Epithelial cell of umbilical artery (primary cell): ENCODE measurements at places on chromosomes 1 and 21. TPM values are rescaled to one million over a fixed set of nuclear protein-coding genes. Genes with fewer than 3 reads are reported as not detected.

Gene PLCH2
- total RNA-seq: not detected in 2 replicates

Gene SLAMF9
- not detected in 2 replicates for total RNA-seq

Gene ST7L
- 14.0 and 16.9 TPM in 2 replicates for total RNA-seq

Gene CLCA4
- not detected in 2 replicates for total RNA-seq

Gene G0S2
- 0.32 and 1.1 TPM in 2 replicates for total RNA-seq

Gene UCK2
- 121 and 131 TPM in 2 replicates for total RNA-seq

Gene LY9
- not detected in 2 replicates for total RNA-seq

Gene CFHR3
- total RNA-seq: not detected in 2 replicates

Gene TMCC2
- 1.8 and 1.9 TPM in 2 replicates for total RNA-seq

Gene UBE4B
- 14.3 and 18.8 TPM in 2 replicates for total RNA-seq

Gene TPM3
- 794 and 906 TPM in 2 replicates for total RNA-seq

Gene KCNQ4
- under 0.01 TPM in 1 of 2 replicates, not detected in the other for total RNA-seq

Gene MYBPH
- not detected in 2 replicates for total RNA-seq

Gene GLMN
- total RNA-seq: 10.4 and 12.9 TPM in 2 replicates

Gene RNF11
- total RNA-seq: 65.0 and 71.3 TPM in 2 replicates

Gene VSIG8
- under 0.01 TPM in 1 of 2 replicates, not detected in the other for total RNA-seq

Gene FMO5
- total RNA-seq: 0.65 and 0.76 TPM in 2 replicates

Gene SH2D1B
- not detected in 2 replicates for total RNA-seq

Gene SPRR5
- total RNA-seq: not detected in 2 replicates

Gene VWA5B1
- not detected in 2 replicates for total RNA-seq

Gene ZNF124
- total RNA-seq: 73.1 and 74.7 TPM in 2 replicates

Gene C4BPA
- total RNA-seq: not detected in 2 replicates

Gene LMOD1
- under 0.01 and 0.15 TPM in 2 replicates for total RNA-seq

Gene SPTA1
- under 0.01 and 0.32 TPM in 2 replicates for total RNA-seq

Gene B3GALT5
- total RNA-seq: under 0.01 TPM in 1 of 2 replicates, not detected in the other

Gene OR2T29
- total RNA-seq: not detected in 2 replicates

Gene HSD3B1
- total RNA-seq: not detected in 2 replicates

Gene TCHH
- total RNA-seq: not detected in 2 replicates

Gene PLA2G5
- 0.32 and 0.46 TPM in 2 replicates for total RNA-seq

Gene KCNK2
- total RNA-seq: 0.15 TPM in 1 of 2 replicates, not detected in the other

Gene DIO1
- total RNA-seq: not detected in 2 replicates

Gene HES4
- total RNA-seq: 109 and 135 TPM in 2 replicates

Gene PLPP3
- total RNA-seq: 14.0 and 23.4 TPM in 2 replicates

Gene AMY1A
- total RNA-seq: not detected in 2 replicates

Gene IRF6
- total RNA-seq: 36.4 and 72.9 TPM in 2 replicates

Gene KRTAP23-1
- not detected in 2 replicates for total RNA-seq

Gene COA7
- 16.6 and 18.2 TPM in 2 replicates for total RNA-seq

Gene PCP4L1
- total RNA-seq: not detected in 2 replicates

Gene FAM72D
- 0.97 and 2.0 TPM in 2 replicates for total RNA-seq

Gene DYNLT4
- total RNA-seq: not detected in 2 replicates

Gene ATAD3C
- not detected in 2 replicates for total RNA-seq

Gene GPA33
- not detected in 2 replicates for total RNA-seq

Gene ZFYVE9
- 26.6 and 31.3 TPM in 2 replicates for total RNA-seq

Gene C1QTNF12
- total RNA-seq: 0.32 and 0.76 TPM in 2 replicates

Gene DNMT3L
- total RNA-seq: not detected in 2 replicates

Gene SPRR2F
- not detected in 2 replicates for total RNA-seq

Gene RBP7
- total RNA-seq: not detected in 2 replicates

Gene SH2D2A
- total RNA-seq: 0.97 TPM in 1 of 2 replicates, not detected in the other

Gene ADPRS
- total RNA-seq: 39.3 and 42.2 TPM in 2 replicates

Gene FAM3B
- total RNA-seq: not detected in 2 replicates
